ENCODE measurements at places on chromosomes 3 and 15.

- no peak for DNase-seq
Observed at GRCh38 chr3:52498137-52499054, 3.3 kb downstream of the STAB1 start.

DNA sequence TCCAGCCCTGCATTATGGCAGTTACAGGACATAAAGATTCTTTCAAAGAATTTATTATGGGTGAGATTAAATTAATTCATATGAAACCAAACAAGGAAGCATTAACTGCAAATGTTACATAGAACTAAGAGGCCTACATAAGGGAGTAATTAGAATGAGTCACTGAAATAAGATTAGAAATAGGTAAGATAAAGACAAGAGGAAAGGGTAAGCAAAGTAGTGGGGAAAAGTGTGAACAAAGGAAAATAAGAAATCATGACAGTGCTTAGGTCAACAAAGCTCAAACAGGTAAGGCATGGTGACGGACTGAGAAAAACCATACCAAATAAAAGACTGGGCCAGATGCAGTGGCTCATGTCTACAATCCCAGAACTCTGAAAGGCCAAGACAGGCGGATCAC, 74.3 kb downstream of the SETD2 start:
- no peak for DNase-seq

DNA sequence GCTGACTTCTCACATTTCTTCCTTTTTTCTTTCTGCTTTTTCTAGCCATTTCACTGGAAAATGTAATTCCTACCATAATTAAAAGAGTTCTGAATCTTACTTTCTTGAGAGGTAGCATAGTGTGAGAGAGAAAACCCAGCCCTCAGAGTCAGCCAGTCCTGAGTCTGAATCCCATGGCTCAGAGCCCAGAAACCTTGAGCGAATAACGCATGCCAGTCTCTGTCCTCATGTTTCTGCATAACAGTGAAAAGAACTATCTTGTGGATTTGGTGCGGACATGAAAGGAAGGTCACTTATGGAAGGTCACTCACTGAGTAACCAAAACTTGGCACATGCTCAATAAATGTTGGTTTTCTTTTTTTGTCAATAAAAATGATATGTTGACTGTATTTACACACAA, 29.3 kb upstream of the SLCO3A1 start:
- DNase-seq, result no peak

- no peak for DNase-seq
Observed at GRCh38 chr15:84604826-84605553, 4.2 kb downstream of the ZSCAN2 start.

- no peak for DNase-seq
Observed at GRCh38 chr3:56055546-56055945, 412.7 kb downstream of the ERC2 start.

DNA sequence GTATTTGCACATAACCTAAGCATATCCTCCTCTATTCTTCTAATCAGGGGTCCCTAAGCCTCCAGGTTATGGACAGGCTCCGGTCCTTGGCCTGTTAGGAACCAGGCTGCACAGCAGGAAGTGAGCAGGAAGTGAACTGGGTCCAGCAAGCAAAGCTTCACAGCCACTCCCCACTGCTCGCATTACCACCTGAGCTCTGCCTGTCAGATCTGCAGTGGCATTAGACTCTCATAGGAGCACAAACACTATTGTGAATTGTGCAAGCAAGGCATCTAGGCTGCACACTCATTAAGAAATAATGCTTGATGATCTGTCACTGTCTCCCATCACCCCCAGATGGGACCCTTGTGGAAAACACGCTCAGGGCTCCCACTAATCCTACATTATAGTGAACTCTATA, 9.8 kb downstream of the MSL2 start:
- no peak for DNase-seq

- DNase-seq, result no peak
Observed at GRCh38 chr15:74451322-74451721, 9.6 kb downstream of the UBL7 start.

- no peak for DNase-seq
Observed at GRCh38 chr3:13712682-13713180, 163.8 kb downstream of the FBLN2 start.

DNA sequence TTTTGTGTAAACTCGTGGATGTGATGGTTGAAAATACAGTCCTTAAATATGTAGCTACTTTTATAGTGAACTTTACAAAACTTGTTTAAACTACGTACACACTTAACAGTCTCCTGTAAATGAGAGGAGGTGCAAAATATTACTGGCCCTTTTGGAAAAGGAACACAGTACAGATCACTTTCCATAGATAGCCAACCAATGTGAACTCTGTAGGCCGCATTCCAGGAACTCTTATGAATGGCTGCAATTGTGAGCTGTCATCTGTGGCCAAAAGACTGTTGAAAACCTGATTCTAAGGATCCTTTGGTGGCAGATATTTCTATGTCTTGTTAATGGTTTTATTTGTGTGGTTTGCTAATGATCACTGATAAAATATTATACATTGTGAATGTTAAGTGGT, 6.2 kb downstream of the TSC22D2 start:
- DNase-seq, result no peak

DNA sequence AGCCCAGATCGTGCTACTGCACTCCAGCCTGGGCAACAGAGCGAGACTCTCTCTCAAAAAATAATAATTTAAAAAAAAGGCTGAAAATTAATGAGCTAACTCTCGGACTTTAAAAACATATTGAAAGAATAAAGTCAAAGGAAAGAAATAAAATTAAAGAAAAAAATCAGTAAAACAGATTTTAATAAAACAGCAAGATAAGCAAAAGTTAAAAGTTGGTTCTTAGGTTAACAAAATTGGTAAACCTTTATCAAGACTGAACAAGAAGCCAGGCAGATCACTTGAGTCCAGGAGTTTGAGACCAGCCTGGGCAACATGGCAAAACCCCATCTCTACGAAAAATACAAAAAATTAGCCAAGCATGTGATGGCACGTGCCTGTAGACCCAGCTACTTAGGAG, 20.7 kb downstream of the TRPM7 start:
- no peak for DNase-seq

- no peak for DNase-seq
Observed at GRCh38 chr3:175184392-175184791, 325.3 kb downstream of the NAALADL2 start.
